ENCODE measurements at places on chromosomes 4 and X.

GRCh38 chrX:153303276-153304262 lies 18.0 kb downstream of the PNMA6F start:
- DNase-seq = no peak

- DNase-seq = peak; percentile 31
Measured at GRCh38 chr4:159946983-159947615, 844.2 kb downstream of the RAPGEF2 start.

DNA sequence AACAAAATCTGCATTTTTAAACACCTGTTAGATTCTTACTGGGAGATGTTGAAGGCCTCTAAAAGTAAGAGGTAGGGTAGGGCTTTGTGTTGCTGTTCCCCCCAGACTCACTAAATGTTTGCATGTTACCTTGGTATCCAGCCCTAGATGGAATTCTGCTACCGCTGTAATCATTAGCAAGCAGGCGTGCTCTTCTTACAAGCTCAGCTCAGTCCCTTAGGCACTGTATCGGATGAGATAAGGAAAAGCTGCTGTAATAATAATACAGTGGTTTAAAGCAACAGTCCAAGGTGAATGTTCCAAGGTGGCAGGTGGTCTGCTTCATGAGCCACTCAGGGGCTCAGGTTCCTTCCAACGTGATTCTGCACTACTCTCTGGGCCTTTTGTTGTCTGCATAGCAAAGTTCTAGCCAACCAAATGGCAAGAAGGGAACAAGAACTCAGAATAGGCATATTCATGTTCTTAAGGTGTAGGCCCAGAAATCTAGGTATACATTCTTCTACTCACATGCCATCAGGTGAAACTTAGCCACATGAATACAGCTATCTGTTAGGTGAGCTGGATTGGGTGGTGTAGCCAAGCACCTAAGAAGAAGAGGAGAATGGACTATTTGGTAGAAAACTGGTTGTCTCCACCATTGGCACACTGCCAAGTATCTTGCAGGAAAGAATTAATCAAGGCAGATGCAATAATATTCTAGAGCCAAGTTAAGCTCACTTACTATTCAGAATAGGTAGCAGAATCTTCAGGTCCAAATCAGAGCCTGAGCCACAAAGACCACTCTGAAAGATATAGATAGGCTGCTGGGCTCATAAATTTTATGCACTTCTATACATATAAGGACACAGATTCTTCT lies 46.0 kb downstream of the COQ2 start:
- DNase-seq = no peak

GRCh38 chrX:21883258-21883657 lies 27.5 kb downstream of the YY2 start:
- no peak for DNase-seq
